A673 (cell line): ENCODE measurements at places on chromosomes 7 and 10.

DNA sequence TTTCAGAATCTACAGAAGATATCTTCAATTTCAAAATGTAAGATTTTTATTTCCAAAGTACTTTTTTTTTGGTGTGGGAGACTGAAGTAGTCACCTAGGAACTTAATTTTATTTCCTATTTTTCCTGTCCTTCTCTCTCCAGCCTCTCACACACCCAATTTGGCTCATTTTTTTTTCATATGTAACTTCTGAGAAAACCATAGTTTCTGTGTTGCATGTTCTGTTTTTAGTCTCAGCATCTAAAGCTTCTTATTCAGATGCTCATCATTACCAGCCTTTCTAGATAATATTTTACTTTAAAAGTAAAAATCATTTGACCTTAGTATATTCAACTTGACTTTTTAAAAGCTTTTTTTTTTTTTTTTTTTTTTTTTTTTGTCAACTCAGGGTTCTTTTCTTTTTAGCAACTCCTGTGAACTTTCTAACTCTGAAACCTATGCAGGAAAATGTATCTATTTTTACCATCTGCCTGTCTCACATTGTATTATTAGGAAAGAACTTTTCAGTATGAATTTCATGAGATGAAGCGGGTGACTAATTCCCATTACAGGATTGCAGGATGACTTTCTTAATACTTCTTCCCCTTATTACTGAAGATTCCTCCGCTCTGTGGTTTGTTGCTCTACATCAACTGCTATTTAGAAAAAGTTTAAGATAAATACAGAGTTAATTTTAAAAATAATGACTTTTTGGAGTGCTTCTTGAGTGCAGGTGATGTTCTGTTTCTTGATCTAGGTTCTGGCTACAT is 73.6 kb upstream of the LSM8 start:
- DNase-seq: peak; percentile 3

DNA sequence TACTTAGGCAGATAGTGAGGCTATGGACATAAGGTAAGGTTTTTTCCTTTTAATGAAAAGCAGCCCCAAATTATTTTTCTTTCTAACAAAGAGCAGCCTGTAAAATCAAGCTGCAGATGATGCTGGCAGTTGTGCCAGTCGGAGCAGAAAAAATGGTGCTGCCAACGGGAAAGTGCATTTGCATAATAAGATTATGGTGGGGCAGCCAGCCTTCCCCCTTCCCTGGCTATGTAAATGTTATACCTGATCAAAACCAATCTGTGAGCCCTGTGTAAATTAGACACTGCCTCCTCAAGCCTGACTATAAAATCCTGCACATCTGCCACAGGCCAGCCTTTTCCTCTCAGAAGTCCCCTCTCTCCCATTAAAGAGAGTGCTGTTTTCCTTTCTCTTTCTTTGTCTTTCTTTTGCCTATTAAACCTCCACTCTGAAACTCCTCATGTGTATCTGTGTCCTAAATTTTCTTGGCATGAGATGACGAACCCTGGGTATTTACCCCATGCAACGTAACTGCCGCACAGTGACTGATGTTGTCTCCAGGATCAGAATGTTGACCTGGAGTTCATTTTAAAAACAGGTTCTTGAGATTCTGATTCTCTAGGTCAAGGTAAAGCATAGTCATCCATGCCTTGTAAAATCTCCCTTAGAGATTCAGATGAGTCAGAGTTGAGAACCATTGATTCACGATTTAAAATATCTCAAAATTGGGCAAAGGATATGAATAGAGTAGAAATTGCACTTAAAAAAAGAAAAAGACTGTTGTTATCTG is 167.3 kb upstream of the C1GALT1 start:
- peak; percentile 9 for DNase-seq

DNA sequence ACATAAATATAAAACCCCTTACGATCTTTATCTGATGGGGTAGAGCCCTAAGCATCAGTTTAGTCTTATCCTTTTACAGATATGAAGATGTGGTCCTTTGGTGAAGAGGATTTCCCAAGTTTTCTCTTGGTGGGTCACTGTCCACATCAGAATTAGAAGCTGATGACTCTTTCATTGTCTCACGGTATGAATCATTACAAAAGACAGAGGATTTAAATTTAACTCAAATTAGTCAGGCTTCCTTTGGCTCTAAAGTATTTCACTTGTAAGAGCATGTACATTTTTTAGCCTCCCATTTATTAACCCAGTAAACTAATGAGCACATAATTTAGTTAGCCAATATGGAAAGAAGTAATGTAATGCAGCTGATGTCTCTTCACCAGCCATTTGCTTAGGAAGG is 49.9 kb upstream of the TMEM26 start:
- no peak for DNase-seq

- no peak for DNase-seq
These were observed 45.2 kb upstream of the TMEM213 start for GRCh38 chr7:138752518-138753149.

DNA sequence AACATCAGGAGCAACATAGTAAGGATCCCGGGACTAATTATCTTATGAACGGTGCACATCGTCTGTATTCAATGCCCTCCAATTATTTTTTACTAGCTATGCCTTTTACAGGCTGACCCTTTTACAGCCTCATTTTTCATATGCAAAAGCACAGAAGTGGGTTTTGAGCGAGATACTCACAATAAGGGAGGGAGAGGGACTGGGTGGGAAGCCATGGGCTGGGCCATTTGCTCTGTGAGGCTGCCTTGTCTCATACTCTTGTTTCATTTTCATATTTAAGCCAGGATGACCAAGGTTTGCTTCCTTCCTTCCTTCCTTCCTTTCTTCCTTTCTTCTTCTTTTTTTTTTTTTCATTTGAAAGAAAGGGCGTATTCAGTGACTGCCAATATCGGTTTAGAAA is 259.3 kb downstream of the TRIL start:
- DNase-seq: no peak

DNA sequence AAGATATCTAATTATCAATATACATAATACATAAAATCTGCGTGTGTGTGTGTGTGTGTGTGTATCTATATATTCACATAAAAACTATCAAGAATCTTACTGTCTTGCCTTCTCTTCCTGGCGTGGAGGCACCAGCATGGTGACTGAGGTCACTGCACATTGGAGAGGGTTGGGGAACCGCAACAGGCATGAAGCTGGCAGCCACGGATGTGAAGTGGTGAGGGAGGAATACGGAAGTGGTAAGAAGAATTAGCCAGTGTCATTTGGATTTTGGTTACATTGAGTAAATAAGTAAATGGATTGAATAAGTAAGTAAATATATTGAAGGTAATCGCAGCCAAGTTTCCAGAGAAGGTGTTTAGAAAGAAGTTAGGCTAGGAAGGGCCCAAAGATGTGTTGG is 85.1 kb downstream of the TRIM24 start:
- no peak for DNase-seq

GRCh38 chr10:52701647-52702046 is 70.9 kb downstream of the MBL2 start:
- DNase-seq: no peak
